ENCODE measurements at places on chromosomes 5 and 9. TPM values are rescaled to one million over a fixed set of nuclear protein-coding genes. Genes with fewer than 3 reads are reported as not detected.

Gene PDE8B
- polyA plus RNA-seq: 2.4 TPM

Gene PTGDS
- 24.2 TPM for polyA plus RNA-seq

Gene SLC6A7
- 0.22 TPM for polyA plus RNA-seq

Gene FOXD4L3
- not detected for polyA plus RNA-seq

Gene ELL2
- 3.3 TPM for polyA plus RNA-seq

Gene PURA
- polyA plus RNA-seq: 11.0 TPM

DNA sequence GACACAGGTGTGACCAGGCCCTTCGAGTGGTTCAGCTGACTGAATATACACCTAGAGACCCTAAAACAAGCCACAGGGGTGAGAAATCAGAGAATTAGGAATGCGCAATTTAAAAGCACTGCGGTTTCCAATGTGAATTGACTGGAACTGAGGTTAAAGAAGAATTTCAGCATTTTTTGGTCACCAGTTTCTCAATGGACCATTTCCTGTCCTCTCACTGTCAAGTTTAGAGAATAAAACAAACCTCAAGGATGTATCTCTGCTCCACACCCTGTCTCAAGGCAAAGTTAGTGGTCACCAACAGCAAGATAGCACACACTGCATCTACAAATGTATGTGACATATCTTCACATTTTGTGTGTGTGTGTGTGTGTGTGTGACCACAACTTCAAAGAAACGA is 143.8 kb upstream of the MAP3K1 start:
- DNase-seq: no peak

GRCh38 chr5:33827885-33828284 is 63.9 kb downstream of the ADAMTS12 start:
- DNase-seq: no peak

- DNase-seq: no peak
Measured at GRCh38 chr9:18976709-18977531, 56.1 kb downstream of the SAXO1 start.

DNA sequence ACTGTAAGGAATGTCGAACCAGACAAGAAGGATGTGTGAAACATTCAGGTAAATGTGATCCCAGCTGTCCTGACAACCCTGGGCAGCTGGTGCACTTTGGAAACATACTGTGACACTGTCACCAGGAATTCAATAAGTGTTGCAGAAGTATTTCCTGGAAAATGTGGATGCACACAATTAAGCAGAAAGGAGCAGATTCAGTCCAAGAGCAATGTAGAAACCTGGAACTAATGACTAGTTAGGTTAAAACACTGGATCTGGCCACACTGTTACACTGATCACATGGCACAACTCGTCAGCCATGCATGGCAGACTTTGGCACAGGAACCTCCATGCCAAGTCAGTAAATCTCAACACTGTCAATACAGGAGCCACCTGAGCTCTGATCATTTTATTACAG is 109.0 kb downstream of the FAM174A start:
- no peak for DNase-seq

- DNase-seq: no peak
Measured at GRCh38 chr5:89179731-89180130, 296.7 kb upstream of the MEF2C start.

DNA sequence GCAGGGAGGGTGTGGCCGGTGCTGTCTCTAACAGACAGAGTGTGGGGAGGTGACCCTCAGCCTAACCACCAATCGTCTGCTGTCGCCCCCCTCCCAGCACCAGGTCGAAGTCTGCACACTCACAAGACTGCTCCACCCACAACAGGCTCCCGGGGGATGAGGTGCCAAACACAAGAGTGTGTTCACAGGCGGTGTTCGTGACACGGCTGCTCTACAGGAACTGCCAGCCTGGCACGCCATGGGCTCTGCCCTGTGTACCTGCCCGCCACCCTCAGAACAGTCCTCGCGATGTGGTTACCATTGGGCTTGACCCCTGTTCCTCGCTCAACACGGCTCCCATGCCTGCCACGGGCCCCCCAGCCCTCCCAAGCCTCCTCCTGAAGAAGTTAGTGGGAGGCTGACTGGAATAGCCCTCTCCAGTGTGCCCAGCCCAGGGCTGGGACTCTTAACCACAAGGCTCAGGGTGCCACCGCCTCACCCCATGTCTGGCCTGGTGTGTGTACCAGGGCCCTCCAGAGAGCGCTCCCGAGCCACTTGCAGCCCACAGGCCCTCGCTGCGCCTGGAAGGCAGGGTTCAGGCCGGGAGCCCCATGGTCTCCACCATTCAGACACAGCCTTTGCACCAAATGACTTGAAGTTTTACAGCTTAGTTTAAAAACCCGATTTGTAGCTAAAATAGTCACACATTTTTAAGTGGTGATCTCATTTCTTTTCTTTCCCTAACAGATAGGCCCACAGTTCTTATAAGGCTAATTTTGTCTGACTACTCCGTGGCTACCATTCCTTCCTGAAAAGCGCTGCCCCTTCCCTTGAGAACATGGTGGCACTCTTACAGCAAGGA is 102.5 kb downstream of the CAMSAP1 start:
- DNase-seq: no peak

- no peak for DNase-seq
Measured at GRCh38 chr9:109604781-109605180, 106.7 kb upstream of the PTPN3 start.

DNA sequence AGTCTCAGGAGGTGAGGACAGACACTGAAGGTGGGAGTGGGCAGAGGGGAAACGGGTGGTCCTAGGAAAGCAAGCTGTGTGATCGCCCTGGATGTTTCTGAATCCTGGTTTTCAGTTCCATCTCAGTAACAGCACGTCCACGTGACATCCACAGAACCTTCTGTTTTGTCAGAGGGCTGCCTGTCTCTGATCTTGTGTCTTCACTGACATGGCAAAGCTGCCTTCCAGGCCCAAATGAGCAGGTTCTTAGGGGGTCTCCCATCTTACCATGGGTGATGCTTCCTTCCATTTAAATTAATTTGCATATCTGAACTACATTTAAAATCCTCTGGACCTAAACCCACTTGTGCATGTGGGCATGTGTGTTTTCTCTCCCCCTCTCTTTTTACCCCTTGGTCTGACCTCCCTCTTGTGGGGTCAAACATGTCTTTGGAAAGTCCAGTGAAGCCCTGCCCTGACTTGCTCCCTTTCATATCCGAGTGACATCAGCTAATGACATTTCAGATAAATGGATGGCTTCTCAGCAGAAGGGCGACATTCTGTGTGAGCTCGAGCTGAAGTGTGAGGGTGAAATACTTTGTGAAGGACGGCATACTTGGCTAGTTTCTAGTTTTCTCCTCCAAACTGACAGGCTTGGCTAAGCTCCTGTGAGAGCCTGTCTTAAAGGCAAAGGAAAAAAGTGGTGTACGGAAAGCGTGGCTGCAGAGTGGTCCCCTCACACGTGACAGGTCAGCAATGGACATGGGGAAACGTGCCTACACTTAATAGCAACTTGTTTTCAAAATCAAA is 204.8 kb upstream of the S1PR3 start:
- DNase-seq: peak; percentile 42

- DNase-seq: no peak
Measured at GRCh38 chr9:133403766-133404453, 13.9 kb downstream of the REXO4 start.

DNA sequence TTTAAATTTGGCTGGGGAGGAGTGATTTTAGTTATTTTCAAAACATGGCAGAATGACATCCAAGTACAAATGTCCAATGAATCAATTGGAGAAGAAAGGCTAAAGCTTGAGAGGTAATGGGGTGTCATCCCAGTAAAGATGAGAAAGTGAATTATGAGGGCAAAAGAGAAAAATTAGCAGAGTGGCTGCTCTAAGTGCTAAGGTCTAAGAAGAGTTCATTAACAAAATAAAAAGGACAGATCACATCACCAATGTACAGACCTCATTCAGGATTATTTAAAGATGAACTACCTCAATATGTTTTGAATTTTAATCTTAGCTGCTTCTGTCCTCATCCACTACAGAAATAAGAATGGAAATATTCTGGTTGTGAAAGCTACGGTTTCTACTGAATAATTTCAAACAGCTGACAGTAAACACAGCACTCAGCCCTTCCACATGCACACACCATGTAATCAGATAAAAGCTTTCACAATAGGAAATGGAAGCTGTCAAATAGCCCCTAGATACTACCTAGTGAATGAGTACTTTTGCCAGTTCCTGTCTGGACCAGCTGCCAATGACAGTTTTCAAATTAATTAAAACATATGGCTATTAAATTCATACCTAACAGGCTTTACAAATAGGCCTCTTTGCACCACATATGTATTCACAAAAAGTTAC is 171.5 kb downstream of the SSBP2 start:
- DNase-seq: no peak

DNA sequence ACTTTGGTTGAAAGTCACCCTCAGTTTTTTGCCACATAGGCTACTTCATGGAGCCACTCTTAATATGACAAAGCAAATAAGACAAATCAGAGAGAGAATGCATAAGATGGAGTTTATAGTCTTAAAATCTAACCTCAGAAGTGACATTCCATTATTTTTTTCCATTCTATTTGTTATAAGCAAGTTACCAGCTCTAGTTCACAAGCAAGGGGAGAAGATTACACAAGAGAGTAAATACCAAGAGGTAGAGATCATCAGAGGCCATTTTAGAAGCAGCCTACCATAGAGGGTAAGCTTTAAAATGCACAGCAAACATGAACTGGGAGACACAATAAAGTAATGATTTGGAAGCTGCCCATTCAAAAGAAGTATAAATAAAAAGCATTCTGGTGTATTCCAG is 651.3 kb upstream of the MEF2C start:
- DNase-seq: no peak

DNA sequence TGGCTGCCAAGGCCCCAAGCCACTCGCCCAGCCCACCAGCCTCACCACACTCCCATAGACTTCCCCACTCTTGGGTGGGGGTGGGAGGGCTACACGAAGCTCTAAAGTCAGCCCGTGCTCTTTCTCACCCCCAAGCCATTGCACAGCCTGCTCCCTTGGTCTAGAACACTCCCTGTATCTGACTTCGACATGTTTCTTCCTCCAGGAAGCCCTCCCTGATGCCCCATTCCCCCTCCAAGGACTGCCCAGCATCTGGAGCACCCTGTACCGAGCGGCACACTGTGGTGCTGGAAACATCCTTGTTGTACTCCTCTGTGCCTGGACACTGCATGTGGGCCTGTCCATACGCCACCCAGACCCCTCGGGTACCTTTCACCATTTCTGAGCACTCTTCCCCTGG is 49.4 kb upstream of the KCNMB1 start:
- no peak for DNase-seq

GRCh38 chr5:169288066-169288930 is 12.6 kb downstream of the SLIT3 start:
- DNase-seq: no peak

GRCh38 chr5:151758141-151758429 is 346 bp downstream of the ATOX1 start:
- DNase-seq: no peak

DNA sequence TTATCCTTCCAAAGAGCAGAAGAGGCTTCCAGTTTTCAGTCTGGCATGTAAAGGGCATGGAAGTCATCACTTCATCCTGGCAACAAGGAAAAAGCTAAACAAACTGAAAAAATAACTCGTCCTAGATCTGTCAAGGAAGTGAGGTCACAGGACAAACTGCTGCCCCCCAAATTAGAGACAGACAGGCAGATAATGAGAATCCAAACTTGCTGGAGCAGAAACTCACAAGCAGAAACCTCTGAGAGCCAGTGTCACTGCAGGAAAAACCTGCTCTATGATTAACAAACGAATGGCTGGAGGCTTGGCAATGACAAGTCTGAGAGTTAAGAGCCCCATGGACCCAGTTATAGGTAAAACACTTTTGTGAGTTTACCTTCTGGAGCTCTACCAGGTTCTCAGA is 18.9 kb upstream of the MLANA start:
- no peak for DNase-seq

DNA sequence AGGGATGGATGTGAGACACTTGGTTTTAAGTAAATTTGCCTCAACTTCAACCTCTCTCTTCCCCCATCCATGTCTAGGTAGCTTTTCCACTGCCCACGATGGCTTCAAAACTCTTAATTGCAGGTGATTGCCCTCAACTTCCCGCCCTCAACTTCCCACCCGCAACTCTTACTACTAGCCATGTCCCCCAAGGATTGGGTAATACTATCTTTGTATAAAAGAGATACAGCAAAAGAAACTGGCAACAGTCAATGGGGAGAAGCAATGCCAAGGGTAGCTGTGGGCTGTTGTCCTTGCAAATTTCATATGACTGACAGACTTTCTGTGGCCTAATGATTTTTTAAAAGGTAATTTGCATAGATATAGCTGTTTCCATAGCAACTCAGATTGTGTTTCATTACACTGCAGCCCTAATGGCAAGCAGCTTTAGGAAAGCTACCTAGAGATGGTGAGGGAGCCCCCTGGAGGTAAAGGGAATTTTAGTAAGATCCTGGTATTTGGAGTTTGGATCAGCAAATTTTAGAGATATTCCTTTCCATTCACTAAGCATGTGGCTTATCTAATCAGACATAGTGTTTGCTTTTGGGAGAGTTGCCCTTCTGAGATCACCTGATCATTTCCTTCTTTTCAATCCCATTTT is 421.5 kb upstream of the DAP start:
- peak; percentile 18 for DNase-seq

DNA sequence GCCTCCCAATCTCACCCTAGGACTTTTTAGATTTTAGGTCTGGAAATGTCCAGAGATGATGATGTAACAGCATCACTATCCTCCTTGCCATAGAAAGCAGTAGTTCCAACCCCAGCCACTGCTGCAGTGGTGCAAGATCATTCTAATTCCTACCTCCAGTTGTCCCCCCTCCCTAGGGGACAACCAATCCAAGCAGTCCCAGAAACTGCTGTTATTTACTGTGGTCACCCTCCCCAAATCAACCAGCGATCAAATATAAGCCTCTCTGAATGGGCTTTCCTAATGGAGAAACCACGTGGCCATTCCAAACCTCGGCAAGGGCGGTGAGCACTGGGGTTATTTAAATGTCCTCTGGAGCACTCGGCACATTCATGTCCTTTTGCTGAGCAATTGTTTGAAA is 159.8 kb downstream of the SLF1 start:
- DNase-seq: no peak

GRCh38 chr9:81499021-81499454 is 190.3 kb downstream of the TLE1 start:
- peak; percentile 15 for DNase-seq

GRCh38 chr5:73947906-73948640 is 322.1 kb downstream of the ARHGEF28 start:
- DNase-seq: no peak

DNA sequence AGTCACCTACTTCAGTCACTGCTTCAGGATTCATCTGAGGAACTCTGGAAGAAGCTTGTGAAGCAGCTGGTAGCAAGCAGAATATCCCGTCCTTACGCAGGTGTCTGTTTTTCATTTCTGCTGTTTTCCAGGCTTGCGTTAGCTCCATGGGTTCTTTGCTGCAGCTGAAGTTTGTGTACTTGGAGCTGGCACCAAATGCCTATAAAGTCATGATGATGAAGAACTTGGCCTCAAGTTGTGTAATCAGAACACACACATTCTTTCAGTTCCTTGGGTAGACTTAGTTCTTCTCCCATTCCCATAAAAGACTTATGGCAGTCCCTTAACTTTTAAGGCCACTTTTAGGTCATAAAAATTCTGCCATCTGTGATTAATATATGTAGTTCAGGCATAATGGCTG is 116.7 kb downstream of the LRRC70 start:
- DNase-seq: no peak
